ENCODE measurements at places on chromosomes 6 and 20.
A peak's percentile ranks its signal among the peaks of the same experiment; 100 is the strongest.

- DNase-seq: peak; percentile 34
Measured at GRCh38 chr6:111573131-111573883, 32.4 kb downstream of the TRAF3IP2 start.

DNA sequence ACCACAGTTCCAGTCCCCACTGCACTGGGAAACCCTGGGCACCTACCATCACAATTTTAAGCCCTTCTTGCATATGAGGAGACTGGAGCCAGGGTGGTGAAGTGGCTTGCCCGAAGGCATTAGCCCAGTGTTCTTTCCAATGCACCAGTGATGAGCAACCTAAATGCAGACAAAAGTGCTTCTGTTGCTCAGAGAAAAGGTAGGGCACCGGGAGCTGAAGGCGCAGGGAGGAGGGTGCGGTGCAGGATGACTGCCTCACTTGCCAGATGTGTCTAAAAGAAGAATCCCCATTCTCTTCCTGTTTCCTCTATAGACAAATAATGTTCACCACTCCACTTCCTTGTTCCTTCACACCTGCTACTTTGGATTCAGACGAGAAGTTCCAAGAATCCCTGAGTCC lies 86.5 kb downstream of the QRSL1 start:
- DNase-seq: no peak

- peak; percentile 67 for DNase-seq
Measured at GRCh38 chr6:12442455-12442854, 152.3 kb downstream of the EDN1 start.

- DNase-seq: no peak
Measured at GRCh38 chr6:938271-938905, 245.4 kb upstream of the EXOC2 start.

GRCh38 chr20:5882166-5882565 lies 68.2 kb downstream of the TRMT6 start:
- DNase-seq: no peak

DNA sequence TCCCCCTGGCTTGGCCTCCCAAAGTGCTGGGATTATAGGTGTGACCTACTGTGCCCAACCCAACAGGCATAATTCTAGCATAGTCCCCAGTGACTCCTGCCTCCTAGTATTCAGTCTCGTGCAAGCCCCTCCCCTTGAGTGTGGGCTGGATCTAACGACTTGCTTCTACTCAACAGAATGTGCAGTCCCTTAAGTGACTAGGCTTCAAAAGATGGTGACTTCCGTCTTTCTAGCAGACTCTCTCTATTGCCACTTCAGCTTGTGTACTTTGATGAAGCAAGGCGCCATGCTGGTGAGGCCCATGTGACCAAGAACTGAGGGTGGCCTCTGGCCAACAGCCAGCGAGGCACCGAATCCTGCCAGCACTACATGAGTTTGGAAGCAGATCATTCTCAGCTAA lies 109.6 kb upstream of the TRAF3IP2 start:
- no peak for DNase-seq

DNA sequence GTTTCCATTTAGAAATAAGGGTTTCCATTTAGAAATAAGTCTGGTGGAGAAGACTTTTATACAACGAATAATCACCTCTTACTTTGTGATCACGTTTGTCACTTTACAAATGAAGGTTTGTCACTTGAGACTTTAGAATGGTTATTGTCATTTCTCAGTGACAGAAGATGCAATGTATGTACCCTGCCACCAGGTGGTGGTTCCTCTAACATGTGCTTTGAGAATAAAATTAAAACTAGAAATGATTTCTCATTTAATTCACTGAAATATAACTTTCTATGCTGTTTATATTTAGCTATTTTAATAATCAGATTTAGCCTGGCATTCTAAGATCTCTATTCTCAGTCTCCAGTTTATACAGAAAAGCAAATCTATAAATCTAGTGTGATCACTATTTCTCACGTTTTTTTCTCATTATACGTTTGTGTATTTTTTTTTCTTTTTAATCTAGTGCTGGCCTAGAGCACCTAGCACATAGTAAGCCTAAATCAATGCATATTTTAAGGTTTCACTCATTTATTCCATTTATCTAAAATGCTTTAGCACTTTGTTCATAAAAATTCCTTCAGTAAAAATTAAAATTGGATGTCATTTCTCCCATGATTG lies 57.4 kb upstream of the TFAP2D start:
- peak; percentile 36 for DNase-seq

- no peak for DNase-seq
Measured at GRCh38 chr20:1842281-1842680, 52.9 kb upstream of the SIRPA start.

GRCh38 chr6:84035484-84035883 lies 1.9 kb downstream of the MRAP2 start:
- DNase-seq: no peak

DNA sequence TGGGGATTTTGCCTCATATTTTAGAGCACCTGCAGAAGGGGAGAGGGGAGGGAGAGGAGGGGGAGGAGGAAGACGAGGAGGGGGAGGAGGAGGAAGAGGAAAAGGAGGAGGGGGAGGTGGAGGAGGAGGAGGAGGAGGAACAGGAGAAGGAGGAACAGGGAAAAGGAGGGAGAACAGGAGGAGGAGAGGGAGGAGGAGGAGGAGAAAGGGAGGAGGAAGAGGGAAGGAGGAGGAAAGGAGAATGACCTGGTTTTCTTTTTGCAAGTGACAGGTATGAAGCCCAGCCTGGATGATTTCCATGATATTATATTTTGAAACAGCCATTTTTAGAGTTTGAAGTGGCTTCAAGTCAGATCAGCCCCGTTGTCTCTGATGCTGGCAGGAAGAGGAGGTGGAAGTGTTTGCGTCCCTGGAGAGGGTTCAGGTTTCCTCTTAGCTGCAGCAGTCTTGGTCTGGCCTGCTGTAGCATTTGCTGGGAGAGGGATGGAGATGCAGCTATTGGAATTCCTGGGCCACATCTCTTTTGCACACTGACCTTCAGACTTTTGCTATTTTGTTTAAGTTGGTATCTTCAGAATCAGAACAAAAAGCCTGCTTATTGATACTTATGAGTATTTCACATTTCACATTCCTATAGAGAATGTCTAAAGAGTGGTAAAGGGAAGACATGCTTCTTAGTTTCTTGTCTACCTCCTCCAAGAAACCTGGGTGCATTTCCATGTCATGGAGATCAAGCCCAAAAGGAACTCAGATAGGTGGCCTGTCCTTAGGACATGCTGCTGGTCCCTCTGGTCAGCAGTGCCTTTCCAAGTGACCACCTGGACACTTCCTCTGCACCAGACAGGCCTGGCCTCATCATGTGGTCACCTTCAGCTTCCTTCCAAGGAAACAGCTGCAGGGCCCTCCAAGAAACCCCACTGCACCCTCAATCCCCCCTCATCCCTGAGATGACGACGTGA lies 54.3 kb upstream of the IYD start:
- DNase-seq: no peak

DNA sequence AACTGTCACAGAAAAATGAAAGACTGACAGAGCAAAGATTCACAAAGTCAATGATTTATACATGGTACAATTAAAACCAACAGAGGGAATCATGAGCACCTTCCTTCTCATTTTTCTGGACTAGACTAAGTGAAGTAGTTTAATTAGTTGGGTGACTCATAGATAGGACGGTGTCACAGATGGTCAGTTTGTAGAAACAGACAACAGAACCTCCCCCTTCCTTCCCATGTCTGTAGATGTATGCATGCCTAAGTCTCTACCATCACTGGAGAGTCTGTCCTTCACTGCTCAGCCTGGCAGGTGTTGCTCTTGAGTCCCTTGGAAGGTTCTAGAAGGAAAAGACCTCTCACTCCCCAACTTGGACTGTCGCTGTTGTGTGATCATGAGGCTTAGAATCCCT lies 75.4 kb upstream of the EEF1E1 start:
- no peak for DNase-seq

DNA sequence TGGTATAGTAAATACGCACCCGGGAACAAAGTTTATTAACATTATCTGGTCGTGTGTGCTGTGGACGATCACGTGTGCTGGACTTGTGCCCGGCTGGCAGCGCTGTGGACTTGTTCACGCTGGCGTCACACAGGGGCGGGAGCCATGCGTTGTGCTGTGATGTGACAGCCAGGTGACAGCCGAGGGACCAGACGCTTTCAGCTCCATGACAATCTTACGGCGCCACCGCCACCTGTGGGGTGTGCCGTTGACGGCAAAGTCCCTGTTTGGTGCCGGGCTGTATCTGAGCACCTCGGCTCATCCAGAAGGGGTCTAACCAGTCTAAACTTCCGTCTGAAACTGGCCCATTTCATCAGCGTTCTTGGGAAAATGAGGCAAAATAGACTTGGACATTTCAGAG lies 25.2 kb downstream of the DLL1 start:
- DNase-seq: no peak

- DNase-seq: peak; percentile 88
Measured at GRCh38 chr6:25085756-25086155, 150.0 kb upstream of the RIPOR2 start.

DNA sequence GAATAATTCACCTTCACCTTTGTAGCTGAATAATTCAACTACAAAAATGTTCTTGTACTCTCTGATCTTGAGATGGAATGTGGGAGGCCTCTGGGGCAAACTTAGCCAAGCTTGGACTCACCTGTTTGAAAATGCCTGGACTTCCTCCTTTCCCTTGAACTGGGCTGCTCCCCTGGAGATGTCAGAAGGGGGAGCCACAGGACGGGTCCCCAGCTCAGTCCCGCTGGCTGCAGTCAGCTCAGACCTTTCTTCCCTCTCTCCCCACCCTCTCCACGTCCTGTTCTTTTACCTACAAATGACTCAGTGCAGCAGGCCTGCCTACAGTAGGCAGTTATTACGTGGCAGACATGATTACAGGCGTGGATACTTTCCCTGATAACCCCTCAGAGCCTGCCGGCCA lies 131.5 kb upstream of the RALGAPA2 start:
- no peak for DNase-seq

GRCh38 chr20:57682184-57683101 lies 27.4 kb downstream of the PMEPA1 start:
- DNase-seq: no peak

GRCh38 chr6:157859775-157860504 lies 36.9 kb downstream of the SNX9 start:
- DNase-seq: no peak

DNA sequence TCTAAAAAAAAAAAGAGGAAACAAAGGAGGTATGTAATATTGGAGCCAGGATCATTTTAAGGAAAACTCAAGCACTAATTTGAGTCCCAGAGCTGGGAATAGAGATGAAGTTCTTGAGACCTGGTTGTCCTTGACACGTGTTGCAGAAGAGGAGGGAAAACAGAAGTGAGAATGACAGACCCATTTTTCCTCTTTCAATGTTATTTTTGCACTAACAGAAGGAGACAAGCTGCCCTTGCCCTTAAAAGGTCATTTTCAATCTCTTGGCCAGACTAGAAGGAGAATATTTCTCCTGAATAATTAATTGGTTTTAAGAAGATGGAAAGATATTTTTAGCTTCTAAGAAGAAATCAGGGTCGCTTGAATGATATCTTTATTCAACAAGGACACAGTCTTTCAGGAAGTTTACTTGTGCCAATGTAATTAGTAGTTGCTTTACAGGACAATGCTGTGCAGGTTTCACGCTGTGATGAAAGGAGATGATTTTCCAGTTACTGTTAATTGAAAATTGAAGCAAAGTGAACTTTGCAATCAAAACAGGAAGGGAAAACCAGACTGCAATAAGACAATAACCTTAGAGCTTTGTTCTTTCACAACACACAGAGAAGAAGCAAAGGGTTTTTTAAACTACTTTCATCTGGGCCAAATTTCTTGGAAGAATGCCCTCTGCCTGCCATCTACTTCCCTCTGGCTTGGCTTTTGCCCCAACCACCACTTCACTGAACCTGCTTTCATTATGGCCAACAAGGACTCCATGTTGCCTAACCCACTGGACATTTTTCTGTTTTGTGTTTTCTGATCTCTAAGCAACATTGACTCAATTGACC lies 107.8 kb upstream of the SHLD1 start:
- DNase-seq: peak; percentile 53

DNA sequence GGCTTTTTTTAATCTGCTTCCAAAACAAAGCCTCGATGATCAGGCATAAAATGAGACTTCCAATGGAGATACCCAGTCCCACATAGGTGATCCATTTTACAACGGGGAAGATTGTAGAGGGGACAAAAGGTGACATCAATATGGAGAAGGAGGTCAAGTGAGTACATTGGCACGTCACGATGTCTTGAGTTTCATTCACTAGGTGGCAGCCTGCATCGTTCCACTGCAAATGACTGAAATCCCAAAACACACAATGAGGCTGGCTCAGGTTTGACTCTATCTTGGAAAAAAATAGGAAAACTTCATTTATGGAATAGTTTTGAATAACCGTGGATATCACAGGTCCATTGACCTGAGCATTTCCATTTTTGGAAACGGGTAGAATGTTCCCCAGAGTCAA lies 32.5 kb downstream of the ADGRF1 start:
- DNase-seq: no peak
